ENCODE measurements at places on chromosomes 7 and 10.

GRCh38 chr10:108544500-108545120 lies 1378.7 kb downstream of the XPNPEP1 start:
- peak; percentile 6 for DNase-seq

DNA sequence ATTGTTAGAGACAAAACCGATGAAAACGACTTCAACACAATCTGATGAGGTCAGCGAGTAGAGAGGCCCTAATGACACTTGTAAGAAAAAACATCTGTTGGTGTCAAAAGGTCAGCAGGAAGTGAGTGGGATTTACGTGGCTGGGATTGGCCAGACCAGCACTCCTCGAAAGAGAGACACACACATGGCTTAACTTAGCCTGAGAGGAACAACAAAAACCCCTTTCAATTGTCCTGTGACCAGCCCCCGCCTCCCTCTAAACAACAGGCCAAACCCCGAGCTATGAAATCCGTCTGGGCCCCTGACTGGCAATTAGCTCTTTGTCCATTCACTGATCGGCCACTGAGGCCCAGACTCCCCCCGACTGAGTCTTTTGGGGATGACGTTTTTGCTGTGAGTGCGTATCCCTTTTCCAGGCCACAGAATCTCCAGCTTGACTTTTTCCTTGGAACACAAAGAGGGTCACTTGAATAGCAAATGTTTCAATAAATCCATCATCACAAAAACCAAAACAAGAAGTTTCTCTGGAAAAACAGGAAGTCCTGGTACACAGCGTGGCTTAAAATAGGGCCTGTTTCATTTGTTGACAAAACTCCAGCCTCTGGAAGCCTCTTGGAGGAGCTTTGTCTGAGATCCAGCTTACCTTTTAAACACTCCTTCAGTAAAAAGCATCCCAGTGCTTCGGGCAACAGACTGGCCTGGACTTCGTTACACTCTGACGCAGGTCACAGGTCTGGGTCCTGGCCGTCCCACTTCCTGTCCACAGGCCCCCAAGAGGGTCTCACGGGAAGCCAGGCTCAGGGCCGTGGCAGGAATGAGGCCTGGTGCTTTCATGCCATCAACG lies 103.0 kb downstream of the CTBP2 start:
- DNase-seq: no peak

DNA sequence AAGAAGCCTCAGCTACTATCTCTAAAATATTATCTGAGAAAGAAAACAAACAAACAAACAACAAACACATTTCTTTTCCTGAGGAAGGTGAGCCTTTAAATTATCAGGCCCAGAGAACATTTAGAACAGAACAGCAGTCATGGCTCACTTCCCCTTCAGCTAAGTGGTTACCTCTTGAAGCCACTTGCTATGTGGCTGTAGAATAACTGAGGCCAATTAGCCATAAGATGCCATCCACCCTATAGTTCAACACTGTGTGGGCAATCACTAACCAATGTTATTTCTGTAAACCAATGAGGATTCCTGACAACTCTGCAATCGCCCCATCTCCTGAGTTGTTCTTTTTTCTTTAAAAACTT lies 3.7 kb upstream of the UPP1 start:
- no peak for DNase-seq

GRCh38 chr7:96953676-96954513 lies 51.5 kb upstream of the DLX6 start:
- DNase-seq: no peak

- DNase-seq: no peak
Observed at GRCh38 chr7:130270947-130271800, 4.5 kb downstream of the CPA2 start.

GRCh38 chr7:19707240-19707639 lies 1.6 kb downstream of the POLR1F start:
- no peak for DNase-seq

DNA sequence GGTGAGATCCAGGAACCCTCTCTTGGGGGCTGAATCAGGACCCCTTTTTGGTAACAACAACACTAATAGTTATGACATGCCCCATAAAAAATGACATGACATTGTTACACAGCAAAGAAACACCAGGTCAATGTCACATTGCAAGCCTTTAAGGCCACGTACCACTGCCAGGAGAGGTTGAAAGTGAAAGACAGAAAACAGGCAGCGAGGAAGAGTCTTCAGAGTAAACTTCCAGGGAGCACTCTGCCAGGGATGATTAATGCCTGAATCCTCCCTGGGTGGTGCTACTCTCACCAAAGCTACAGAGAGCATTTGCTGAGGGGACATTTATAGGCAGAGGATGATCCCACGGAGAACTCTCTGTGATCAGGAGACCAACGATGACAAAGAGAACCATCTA lies 551.6 kb downstream of the CALN1 start:
- DNase-seq: no peak

DNA sequence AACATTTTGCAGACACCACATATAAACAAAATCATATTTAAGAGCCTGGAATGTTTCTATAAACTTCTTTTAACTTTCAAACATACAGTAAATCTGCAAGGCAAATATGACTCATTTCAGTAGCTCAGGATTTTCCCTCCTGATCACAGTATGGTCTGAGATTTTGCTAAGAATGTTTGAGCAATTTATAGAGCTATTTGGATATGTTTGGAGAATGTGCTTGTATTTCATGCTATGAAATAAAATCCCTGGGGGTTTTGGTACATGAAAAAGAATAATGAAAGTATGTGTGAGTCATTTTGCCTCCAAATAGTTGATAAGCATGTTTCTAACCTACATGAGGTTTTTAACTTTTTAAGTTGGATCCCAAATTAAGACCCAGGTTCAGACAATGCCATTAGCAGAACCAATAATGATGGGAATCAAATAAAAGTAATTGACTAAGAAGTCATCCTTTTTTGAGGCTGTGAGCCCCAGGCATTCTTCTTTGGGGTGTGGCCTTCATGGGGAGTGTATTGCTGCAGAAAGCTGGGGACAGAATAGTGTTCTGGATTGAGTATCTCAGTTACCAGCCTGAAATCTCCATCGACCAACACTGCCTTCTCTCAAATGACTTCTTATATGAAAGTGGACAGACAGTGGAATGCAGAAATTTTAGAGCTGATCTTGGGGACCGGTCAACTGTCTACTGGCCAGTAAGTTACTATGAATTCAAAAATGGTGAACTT lies 66.1 kb upstream of the AGBL3 start:
- no peak for DNase-seq

DNA sequence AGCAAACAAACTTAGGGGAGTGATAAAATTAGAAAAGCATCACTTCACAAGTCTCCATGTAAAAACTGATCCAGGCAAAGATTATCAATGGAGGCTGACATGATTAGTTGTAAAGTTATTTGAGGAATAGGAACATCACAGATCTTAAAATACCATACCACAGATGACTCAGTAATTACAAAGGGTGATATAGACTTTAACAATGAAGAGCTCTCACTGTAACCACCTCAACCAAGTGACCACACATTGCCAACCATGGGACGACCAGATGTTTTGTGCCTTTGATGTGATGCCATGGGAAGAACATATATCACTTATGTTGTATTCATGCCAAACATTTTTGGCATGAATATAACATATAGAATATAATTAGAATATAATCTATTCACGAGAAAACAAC lies 11.7 kb downstream of the AASS start:
- no peak for DNase-seq

GRCh38 chr7:131302876-131303707 lies 24.6 kb upstream of the MKLN1 start:
- DNase-seq: peak; percentile 34

DNA sequence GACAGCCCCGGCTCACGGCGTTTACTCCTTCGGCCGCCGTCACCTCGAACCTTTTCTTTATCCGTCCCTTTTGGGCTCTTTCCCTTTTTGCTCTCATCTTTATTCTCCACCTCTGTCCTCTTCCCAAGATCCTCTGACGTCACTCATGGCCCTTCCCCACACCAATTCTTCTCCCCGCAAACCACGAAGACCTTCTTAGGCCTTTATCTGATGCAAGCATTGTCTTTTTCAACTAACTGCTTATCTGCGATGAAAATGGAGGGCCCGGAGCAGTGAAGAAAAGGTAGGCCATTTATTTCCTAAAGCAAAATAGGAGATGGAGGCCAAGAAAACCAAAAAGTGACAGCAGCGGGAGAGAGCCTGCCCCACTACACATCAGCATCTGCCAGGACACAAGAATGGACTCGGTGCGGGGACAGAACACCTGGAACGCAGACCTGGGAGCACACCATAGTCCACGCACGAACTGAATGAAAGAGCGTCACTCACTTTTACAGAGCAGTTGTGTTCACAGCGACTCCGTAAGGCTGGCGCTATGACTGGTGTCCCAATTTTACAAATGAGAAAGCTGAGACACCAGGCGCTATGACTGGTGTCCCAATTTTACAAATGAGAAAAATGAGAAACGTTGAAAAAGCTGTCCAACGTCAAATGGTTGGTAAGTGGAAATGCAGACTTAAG lies 45.3 kb downstream of the ZNF777 start:
- DNase-seq: no peak

GRCh38 chr7:47725031-47725780 lies 143.3 kb upstream of the TNS3 start:
- no peak for DNase-seq

DNA sequence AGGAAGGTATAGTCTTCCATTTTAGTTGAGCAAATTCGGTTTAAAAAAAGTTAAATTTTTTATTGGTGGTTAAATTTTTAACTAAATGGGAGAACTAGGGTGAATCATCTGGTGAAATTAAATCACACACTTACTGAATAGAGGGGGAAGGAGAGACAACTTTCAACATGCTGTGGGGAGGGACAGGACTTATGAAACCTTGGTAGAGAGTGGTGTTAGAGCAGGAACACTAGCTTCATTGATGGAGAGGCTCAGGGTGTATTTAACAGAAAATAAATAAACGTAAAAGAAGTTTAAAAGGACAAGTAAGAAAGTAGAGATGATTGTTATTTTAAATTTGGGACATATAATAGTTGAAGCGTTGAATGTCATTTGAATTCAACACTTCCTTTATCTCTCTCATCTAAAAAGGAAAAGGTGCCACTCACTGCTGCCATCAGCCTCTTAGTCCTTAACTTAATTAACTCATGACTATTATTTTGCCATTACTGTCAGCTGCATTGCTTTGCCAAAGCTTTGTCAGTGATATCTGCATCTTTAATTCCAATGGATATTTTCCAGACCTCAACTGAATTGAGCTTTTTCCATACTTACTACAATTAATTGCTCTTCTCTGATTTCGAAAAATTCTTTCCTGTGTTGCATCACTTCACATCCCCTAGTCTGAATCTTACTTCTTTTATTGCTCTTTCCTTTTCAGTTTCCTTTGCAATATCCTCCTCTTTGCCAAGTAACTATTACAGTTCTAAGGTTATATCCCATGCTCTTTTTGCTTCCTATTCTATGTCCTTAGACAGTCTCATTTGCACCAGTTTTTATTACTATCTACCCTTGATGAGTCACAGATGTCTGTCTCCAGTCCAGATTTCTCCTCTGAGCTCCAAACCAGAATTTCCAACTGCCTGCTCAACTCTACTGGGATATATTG lies 71.7 kb downstream of the GNAT3 start:
- DNase-seq: no peak

DNA sequence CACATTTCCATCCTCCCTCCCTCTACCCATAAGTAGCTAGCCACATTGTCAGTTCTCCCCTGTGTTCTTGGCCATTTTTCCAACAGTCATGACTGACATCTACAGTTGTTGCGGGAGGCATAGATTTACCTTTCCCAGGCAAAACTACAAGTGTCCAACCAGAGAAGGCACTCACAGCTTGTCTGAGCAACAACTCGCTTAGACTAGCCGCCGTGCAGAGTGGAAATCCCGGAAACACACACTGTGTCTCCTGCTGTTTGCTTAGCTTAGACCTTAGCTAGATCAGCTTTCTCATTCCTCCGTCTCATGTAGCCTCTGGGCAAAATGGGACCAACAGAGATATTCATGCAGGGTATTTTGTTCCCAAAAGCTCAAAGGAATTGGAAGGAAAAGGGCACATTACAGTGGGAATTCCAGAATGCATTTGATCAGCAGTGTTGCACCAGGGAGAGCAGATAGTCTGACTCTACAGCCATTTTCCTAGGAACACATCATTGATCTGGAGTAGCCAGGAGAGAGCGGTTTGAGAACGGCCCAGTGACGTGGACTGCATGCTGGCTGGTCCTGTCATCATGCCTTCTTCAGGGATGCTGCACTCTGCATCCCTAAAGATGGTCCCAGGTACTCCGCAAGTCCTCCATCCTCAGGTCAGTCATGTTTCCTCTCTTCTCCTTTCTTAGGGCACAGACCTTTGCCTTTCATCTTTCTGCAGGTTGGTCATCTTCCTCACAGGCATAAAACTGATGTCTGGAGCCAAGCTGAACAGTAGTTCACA lies 89.4 kb downstream of the C10orf90 start:
- DNase-seq: no peak

DNA sequence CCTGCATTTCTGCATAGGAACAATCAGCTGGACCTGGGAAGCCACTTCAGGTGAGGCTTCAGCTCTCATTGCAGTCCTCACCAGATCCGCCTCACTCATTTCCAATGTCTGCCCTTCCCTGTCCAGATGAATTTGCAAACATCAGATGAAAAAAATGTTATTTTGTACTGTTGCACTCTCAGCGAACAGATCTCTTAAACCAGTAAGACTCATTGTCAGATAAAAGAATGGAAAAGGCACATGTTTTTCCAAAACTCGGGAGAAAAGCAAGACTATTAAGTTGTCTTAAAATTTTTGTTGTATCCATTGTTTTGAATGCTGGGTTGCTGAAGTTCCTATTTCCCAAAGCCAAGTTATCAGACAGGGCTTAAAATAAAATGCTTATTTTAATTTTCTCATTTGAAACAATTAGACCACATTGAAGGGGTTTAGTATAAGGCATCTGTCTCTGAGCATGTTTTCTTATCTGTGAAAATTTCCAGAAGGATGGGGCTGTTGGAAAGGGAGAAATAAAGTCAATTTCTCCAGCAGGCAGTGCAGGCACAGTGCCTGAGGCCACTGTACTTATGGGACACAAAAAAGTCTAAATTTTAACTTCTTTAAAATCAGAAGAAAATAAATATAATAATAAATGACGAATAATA lies 396.8 kb downstream of the KCNMA1 start:
- no peak for DNase-seq

GRCh38 chr7:138945154-138945553 lies 36.0 kb downstream of the KIAA1549 start:
- DNase-seq: no peak

DNA sequence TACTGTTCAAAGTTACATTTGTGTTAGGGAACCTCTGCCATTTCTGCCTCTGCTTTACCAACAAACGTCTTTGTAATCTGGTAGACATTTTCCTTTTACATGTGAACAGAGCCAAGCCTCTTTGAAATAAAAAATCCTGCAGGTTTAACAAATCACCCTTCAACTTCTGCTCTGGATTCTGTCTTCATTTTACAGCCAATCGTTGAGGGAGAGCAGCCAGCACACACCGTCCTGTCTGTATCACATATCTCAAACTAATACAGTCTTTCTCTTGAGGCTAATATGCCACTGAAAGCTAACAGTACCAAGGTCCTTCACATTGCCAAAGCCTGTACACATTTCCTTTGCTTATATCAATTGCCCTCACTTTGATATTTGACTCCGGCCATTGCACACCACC lies 468.6 kb upstream of the TEX47 start:
- no peak for DNase-seq
